ENCODE measurements at places on chromosomes 12 and 14.

DNA sequence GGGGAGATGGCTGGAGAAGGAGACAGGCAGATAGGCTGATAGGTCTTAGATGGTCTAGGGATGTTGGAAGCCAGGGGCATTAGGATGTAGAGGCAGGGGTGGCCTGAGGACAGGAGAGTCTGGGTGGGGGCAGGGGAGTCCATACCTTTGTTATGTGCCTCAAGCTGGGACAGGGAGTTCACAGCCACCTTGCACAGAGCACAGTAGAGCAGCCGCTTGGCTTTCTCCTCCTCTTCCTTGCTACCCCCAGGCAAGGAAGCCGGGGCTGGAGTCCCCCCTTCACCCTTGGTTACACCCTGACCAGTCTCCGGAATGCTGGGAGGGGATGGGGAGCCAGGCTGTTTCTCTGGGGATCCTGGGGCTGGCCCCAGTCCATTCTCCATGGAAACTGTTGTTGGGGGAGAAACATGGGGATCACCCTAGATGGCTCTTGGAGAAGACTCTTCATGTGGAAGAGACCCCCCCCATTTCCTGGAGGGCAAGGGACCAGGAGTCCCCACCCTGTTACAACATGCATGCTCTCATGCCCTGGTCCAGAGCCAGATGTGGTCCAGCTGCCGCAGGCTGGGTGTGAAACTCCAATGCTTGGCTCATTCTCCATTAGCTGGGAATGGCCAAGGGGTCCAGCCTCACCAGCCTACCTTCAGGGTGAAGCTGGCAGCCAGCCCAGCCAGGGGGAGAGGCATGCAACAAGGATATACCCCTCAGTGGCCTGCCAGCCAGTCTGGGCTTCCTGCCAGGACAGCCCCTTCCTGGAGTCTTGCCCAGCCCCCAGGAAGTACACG lies 7.2 kb upstream of the GPR84 start:
- H3K4me3 ChIP-seq: no peak overlapping the region
- H3K27me3 ChIP-seq: no peaks in the 10 kb centered on the region
- H3K36me3 ChIP-seq: no peaks in the 10 kb centered on the region
- no peak for DNase-seq

GRCh38 chr14:35594616-35595015 lies 60.7 kb downstream of the INSM2 start:
- no peak overlapping the region for H3K27ac ChIP-seq
- peaks cover 76% of the 10 kb centered on the region for H3K36me3 ChIP-seq
- no peaks in the 10 kb centered on the region for H3K27me3 ChIP-seq
- H3K4me1 ChIP-seq: no peaks in the 10 kb centered on the region

DNA sequence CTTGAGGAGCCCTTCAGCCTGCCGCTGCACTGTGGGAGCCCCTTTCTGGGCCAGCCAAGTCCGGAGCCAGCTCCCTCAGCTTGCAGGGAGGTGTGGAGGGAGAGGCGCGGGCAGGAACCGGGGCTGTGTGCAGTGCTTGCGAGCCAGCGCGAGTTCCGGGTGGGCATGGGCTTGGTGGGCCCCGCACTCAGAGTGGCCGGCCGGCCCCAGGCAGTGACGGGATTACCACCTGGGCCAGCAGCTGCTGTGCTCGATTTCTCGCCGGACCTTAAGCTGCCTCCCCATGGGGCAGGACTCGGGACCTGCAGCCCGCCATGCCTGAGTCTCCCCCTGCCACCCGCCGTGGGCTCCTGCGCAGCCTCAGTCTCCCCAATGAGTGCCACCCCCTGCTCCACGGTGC lies 116.9 kb downstream of the PAWR start:
- no peak overlapping the region for H3K27ac ChIP-seq
- peaks cover 12% of the 10 kb centered on the region for H3K36me3 ChIP-seq
- no peak for DNase-seq

DNA sequence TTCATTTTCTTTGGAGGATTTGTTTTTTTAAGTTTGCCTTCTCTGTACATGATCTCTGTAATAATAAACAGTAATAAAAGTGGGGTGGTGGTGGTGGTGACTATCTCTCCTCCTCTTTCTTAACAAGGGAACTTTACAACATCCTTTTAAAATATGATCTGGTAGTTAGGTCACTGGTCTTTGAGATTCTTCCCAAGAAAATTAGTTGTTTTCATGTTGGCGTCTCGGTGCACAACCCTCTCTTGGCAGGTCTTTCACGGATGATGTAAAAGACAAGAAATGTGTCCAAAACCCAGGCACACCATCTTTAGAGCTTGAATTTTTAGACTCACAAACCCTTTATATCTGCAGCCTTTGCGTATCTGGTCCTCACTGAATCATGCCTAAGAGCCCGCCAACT lies 488.5 kb upstream of the TBX3 start:
- no peaks in the 10 kb centered on the region for H3K27me3 ChIP-seq
- DNase-seq: no peak
- no peaks in the 10 kb centered on the region for H3K4me1 ChIP-seq
- no peak overlapping the region for H3K4me3 ChIP-seq
- no peaks in the 10 kb centered on the region for H3K36me3 ChIP-seq

GRCh38 chr12:70971001-70971794 lies 50.7 kb upstream of the PTPRR start:
- no peaks in the 10 kb centered on the region for H3K4me1 ChIP-seq
- no peaks in the 10 kb centered on the region for H3K36me3 ChIP-seq
- H3K27me3 ChIP-seq: no peaks in the 10 kb centered on the region
- H3K27ac ChIP-seq: no peak overlapping the region
- no peak for DNase-seq

DNA sequence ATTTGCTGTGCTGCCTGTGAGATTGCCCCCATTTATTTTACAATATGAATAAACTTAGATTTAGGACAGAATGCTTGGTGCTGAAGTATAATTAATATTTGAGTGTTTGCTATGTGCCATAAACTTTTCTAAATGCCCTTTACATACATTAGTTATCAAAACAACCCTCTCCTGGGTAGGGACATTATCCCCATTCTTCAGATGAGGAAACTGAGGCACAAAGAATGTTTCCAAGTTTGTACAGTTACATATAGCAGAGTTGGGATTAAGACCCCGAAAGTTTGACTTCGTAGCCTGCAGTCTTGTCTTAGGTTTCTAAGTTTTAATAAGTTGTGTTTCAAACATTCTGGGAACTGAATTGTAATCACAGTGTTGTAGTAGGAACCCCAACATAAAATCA lies 18.4 kb downstream of the KLHDC2 start:
- H3K4me3 ChIP-seq: no peak overlapping the region
- H3K36me3 ChIP-seq: peaks cover 97% of the 10 kb centered on the region
- DNase-seq: no peak
- H3K4me1 ChIP-seq: no peaks in the 10 kb centered on the region
- peak overlapping the region; percentile 76 for H3K27ac ChIP-seq
- H3K27me3 ChIP-seq: no peaks in the 10 kb centered on the region

DNA sequence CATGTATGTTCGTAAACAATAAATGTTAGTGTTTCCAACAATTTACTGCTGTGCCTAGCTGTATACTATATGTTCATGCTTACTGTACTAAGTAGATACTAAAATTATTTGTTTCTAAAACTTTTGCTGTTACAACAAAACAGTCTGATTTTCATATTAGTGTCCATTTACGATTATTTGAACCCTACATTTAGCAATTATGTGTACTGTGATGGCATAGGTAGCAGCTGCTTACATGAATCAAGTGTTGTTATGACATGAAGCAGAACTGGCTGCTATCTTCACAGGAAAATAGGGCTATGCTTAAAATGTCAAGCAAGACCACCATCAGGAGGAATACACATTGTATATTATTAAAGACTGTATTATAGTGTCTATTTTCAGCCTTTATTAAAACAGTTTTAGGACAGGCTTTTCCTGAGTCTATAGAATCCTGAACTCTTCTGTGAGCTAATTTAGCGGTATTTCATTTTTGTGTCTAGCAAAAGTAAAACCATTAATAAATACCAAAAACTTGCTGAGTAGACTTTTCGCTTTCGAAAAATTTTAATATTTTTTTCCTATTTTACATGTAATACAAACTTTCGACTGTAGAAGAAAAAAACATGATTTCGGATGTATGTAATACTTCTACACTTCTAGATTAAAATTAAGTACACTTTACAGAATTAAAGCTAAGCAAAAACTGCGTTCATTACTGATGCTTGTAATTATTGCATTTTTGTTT lies 1.1 kb upstream of the WDR89 start:
- no peak for DNase-seq
- peak overlapping the region; percentile 95 for H3K4me3 ChIP-seq
- H3K4me1 ChIP-seq: peaks cover 39% of the 10 kb centered on the region
- peaks cover 34% of the 10 kb centered on the region for H3K36me3 ChIP-seq
- peak overlapping the region; percentile 96 for H3K27ac ChIP-seq

- DNase-seq: no peak
- H3K4me1 ChIP-seq: no peaks in the 10 kb centered on the region
- H3K4me3 ChIP-seq: no peak overlapping the region
- H3K36me3 ChIP-seq: peaks cover 11% of the 10 kb centered on the region
- no peak overlapping the region for H3K27ac ChIP-seq
Measured at GRCh38 chr12:131816495-131816894, 11.7 kb upstream of the MMP17 start.

DNA sequence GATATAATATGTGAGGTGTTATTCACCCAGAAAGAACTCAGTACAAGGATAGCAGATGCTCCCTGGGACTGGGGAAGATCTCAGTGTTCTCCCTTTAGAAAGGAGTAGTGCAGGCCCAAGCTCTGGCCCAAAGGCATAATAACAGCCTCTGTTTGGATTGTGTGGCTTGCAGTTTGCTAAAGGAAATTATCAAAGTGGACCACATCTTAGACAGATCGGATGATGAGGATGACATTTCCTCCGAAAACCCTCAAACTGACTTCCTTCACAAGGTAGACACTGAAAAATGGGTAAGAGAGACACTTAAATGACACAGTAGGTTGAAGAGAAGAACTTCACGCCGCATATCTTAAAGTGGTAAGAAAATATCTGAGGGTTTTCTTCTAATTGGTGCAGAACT lies 26.1 kb downstream of the SMCO2 start:
- H3K4me1 ChIP-seq: peaks cover 17% of the 10 kb centered on the region
- H3K4me3 ChIP-seq: no peak overlapping the region
- DNase-seq: no peak
- no peak overlapping the region for H3K27ac ChIP-seq
- H3K36me3 ChIP-seq: peaks cover 2% of the 10 kb centered on the region
- no peaks in the 10 kb centered on the region for H3K27me3 ChIP-seq

- H3K36me3 ChIP-seq: peaks cover 32% of the 10 kb centered on the region
- H3K4me1 ChIP-seq: peaks cover 32% of the 10 kb centered on the region
- H3K27me3 ChIP-seq: no peaks in the 10 kb centered on the region
- no peak overlapping the region for H3K27ac ChIP-seq
Measured at GRCh38 chr14:34711169-34711568, 3.2 kb downstream of the CFL2 start.

- no peaks in the 10 kb centered on the region for H3K36me3 ChIP-seq
- no peak overlapping the region for H3K4me3 ChIP-seq
- no peak for DNase-seq
- H3K27me3 ChIP-seq: peaks cover 51% of the 10 kb centered on the region
- no peaks in the 10 kb centered on the region for H3K4me1 ChIP-seq
Measured at GRCh38 chr14:95290871-95291431, 28.8 kb downstream of the CLMN start.

GRCh38 chr12:1933342-1934051 lies 15.0 kb upstream of the CACNA2D4 start:
- DNase-seq: peak; percentile 22
- H3K27me3 ChIP-seq: no peaks in the 10 kb centered on the region
- peaks cover 3% of the 10 kb centered on the region for H3K4me1 ChIP-seq
- no peak overlapping the region for H3K4me3 ChIP-seq
- no peak overlapping the region for H3K27ac ChIP-seq

- no peak for DNase-seq
- H3K27ac ChIP-seq: no peak overlapping the region
- no peaks in the 10 kb centered on the region for H3K4me1 ChIP-seq
- peaks cover 24% of the 10 kb centered on the region for H3K27me3 ChIP-seq
- H3K4me3 ChIP-seq: no peak overlapping the region
Measured at GRCh38 chr14:88481059-88481458, 73.7 kb downstream of the PTPN21 start.

DNA sequence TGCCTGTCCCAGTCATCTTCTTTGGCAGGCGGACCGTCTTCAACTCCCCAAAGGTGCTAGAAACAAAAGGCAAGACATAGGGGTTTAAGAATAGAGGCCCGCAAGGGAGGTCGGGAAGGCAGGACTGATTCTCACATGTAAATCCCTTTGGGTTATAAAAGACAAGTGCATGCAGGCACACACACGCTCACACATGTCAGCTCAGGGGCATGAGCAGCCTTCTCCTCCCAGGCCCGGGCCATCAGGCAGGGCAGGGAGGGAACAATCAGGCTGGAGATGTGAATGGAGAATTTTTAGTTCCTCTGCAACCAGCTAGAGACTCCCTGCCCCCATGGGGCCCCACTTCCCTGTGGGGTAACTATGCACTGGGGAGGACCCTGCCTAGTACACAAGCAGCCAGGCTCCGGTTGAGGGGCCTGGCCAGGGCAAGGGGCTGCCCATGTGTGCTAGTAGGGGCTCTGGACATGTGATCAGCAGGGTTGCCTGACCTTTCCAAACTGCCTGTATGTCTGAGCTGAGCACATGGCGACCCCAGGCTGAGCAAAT lies 107.2 kb downstream of the RBM19 start:
- H3K27ac ChIP-seq: no peak overlapping the region
- no peak overlapping the region for H3K4me3 ChIP-seq
- peaks cover 95% of the 10 kb centered on the region for H3K36me3 ChIP-seq
- H3K4me1 ChIP-seq: peaks cover 24% of the 10 kb centered on the region
- no peak for DNase-seq
- H3K27me3 ChIP-seq: no peaks in the 10 kb centered on the region

DNA sequence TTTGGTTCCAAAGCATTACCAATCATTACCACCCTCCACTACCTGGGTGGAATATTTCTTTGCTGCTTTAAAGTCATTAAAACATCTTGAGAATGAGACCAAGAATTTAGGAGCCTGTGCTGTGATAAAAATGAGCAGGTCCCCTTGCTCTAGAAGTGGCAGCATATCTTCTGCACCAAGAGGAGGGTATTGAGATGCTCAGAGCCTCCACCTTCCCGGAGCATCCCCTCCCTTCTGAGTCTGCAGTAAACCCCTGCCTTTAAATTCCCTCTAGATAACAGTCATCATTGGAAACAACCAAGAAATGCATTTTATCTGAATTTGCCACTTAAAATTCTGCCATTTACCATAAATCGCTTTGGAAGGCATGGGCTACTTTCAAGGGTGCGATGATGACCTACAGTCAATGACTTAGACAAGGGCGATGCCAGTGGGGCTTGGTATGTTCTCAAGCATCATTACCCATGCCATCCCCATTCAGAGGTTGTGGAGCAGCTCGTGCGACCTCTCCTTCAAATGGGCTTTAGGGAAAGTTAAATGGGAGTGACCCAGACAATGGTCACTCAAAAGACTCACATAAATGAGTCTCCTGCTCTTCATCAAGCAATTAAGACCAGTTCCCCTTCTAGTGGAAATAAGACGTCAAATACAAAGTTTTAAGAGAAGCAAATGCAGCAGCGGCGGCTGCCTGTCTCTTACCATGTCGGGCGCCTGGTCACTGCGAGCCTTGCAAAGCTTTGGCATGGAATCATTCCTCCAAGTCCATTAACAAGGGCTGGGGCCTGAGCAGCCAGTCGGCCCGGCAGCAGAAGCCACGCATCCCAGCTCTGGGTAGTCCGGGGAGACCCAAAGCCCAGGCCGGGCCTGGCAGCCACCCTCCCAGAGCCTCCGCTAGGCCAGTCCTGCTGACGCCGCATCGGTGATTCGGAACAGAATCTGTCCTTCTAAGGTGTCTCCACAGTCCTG lies 334.5 kb downstream of the TMEM121 start:
- peak overlapping the region; percentile 72 for H3K4me3 ChIP-seq
- no peaks in the 10 kb centered on the region for H3K36me3 ChIP-seq
- peaks cover 7% of the 10 kb centered on the region for H3K27me3 ChIP-seq
- H3K4me1 ChIP-seq: peaks cover 55% of the 10 kb centered on the region
- DNase-seq: peak; percentile 33

- peak overlapping the region; percentile 91 for H3K27ac ChIP-seq
- H3K4me1 ChIP-seq: peaks cover 99% of the 10 kb centered on the region
- no peak for DNase-seq
- no peaks in the 10 kb centered on the region for H3K27me3 ChIP-seq
- H3K4me3 ChIP-seq: no peak overlapping the region
Measured at GRCh38 chr14:91378930-91379578, 38.6 kb downstream of the CCDC88C start.

All from activated T-cell treated with anti-CD3 and anti-CD28 coated beads, Interleukin-2, amount 50 U/mL, for 24 hours (primary cell).